Gastrocnemius medialis (tissue), 4 donors: ENCODE measurements at places on chromosomes 2 and 18.
A peak's percentile ranks its signal among the peaks of the same experiment; 100 is the strongest.

- peak; percentile 75 for DNase-seq
These were observed 71.0 kb upstream of the ITM2C start for GRCh38 chr2:230793572-230794359.

GRCh38 chr2:98634406-98635092 lies 26.2 kb downstream of the UNC50 start:
- DNase-seq = no peak

- no peak for DNase-seq
These were observed 157.9 kb downstream of the ASB1 start for GRCh38 chr2:238584617-238585016.

- DNase-seq = no peak
These were observed 244.1 kb downstream of the ACKR3 start for GRCh38 chr2:236813766-236814165.

DNA sequence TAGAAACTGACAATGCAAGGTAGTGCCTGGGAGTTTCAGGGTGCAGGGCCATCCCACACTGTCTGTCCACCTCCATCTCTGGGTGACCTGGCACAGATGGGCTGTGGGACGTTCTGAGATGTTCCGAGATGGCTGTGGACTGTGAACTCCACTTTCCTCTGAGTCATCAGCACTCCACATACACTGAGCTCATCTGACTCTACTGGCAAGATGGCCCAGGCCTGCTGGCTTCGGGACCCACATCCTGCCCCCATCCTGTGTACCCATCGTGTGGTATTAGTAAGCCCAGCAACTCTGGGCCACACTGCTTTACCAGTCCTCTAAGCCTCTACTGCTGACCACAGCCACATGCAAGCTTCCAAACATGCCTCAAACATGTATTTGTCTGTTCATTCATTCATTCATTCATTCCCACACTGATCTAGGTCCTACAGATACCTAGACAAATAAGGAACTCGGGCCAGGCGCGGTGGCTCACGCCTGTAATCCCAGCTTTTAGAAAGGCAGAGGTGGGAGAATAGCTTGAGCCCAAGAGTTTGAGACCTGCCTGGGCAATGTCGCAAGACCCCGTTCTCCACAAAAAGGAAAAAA lies 124.8 kb upstream of the CXCR4 start:
- DNase-seq = no peak

DNA sequence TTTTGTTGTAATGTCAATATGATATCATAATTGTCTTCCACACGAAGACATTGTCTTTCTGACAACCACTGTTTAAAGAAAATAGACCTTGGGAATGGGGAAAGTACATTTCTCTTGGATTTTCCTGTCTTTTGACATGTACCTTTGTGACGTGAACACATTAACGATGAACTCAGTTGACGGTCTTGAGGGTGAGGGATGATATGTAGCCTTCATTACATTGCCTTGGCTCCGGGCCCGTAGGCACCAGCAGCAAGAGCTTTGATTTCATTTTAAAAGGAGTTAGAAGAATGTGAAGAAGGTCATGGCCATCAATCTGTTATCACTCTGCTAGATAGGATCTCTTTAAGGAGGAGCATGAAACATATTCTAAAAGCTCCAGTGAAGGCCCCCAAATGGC lies 80.9 kb downstream of the LYPD6B start:
- DNase-seq = no peak

- no peak for DNase-seq
These were observed 1269.9 kb upstream of the GYPC start for GRCh38 chr2:125386074-125386473.

DNA sequence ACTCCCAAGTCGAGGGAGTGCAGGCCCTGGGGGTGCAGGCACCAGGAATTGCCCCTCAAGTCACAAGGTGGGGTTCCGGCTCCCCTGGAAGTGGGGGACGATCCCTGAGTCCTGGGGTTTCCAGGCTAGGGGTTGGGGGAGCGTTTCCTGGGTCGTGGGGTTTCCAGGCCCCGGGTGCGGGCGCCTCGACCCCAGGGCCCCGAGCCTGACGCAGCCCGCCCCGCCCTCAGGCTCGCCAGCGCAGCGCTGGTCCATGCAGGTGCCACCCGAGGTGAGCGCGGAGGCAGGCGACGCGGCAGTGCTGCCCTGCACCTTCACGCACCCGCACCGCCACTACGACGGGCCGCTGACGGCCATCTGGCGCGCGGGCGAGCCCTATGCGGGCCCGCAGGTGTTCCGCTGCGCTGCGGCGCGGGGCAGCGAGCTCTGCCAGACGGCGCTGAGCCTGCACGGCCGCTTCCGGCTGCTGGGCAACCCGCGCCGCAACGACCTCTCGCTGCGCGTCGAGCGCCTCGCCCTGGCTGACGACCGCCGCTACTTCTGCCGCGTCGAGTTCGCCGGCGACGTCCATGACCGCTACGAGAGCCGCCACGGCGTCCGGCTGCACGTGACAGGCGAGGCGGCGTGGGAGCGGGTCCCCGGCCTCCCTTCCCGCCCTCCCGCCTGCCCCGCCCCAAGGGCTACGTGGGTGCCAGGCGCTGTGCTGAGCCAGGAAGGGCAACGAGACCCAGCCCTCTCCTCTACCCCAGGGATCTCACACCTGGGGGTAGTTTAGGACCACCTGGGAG lies 12.0 kb downstream of the SIGLEC15 start:
- DNase-seq = no peak

DNA sequence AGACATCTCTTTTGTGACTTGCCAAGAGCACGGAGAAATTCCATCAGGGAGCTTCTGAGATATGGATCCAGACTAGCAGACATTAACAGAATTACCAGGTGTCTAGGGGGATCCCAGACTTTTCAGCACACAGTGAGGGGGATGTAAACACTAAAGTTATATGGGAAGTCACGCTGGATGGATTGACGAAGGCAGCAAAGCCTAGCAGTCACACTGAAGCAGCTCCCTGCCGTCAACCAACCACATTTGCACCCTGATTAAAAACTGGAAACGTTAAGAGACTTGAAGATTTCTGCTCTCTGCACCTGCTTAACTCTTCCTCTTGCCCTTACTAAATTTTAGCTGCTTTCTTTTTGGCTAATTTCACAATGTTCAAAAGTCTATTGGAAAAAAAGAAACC lies 62.5 kb upstream of the BCL2L11 start:
- no peak for DNase-seq

DNA sequence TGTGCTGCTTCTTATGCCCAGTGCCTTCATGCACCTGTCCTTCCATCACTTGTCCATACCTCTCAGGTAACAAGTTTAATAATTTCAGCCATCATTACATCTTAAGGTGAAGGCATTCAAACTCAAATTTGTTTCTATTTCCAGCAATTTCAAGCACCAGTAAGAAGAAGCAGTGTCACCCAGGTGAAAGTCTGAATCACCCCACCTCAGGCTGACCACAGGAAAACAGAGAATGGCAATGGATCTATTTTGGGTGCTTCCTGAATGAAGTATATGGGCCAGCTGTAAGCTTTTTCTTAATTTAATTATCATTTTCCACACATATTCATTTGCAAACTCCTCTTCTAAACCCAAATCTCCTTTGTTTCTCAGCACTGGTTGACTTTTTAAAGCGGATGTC lies 372.7 kb upstream of the SOX11 start:
- DNase-seq = no peak

GRCh38 chr2:217246108-217246507 lies 386.2 kb upstream of the TNP1 start:
- no peak for DNase-seq

DNA sequence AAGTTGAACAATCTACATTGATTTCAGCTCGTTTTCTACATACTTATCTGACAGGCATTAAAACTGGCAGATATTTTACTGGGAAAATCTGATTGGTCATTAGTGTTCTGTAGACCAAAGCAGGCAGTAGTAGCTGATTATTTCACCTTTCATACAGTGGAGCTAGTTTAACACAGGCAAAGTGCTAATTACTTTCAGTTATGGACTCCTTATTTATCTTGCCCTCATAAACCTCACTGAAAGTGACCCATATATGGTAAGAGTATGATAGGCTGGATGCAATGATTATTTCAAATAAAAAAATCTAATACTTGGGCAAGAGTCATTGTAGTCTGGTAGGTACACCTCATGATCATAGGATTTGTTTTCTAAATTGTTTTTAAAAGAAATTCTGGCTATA lies 129.7 kb downstream of the MYO1B start:
- no peak for DNase-seq

DNA sequence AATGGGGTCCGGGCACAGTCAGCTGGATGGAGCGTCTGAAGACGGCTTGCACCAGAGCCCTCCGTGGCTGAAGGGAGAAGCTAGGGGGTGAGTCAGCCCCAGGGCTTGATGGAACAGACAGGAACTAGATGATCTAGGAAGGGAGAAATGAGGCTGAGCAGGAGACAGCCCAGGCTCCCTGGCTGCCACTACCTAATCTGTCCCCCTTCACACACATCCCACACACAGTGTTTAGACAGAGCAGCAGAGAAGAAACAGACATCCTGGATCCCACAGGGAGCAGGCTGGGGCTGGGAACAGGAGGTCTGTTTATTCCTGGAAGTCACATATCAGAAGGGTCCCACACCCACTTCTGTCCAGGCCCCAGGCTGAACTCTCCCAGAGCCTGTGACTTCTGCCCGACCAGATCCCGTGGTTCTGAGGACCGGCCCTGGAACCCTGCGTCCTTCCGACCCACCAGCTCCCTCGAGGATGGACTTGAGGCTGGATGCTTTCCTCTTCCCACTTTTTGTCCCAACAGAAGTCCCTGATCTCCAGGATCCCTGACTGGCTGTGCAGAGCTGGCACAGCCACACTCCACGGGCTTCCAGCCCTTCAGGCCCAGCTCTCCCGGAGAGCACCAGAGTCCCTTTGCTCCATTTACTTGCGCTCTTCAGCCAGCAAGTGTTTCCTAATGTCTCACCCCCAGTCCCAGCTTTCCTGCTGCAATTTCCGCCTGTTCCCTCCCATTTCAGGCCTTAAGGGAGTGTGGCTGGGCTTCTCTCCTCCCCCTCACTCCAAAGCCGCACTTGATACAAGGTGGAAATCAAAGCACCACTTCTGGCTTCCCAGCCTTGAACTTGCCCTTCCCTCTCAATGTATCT lies 1.5 kb upstream of the GPBAR1 start:
- no peak for DNase-seq

DNA sequence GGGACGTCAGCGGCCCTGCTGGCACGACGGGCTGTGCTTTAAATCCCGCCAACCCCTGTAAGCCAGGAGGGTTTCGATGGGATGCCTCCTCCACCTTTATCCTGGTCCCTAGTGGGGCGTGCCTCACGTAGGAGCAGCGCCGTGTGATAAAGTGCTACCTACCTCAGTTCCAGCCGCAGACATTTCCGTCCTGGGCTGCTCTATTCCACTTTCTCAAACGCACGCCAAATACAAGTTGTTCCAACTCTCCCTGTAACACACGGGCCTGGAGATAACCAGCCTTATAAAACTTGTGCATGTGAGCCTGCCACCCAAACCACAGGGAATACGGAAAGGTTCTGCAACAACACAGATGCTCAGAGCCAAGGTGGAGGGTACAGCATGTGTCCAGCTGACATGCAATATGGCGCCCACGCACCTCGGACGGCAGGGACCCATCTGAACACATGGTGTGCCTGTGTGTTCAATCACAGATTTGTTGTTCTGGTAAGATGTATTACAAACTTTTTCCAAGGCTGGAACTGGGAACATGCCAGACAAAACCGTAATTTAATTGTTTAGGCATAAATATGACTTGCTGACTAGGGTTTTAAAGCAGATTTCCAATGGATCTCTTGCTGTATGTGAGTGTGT lies 47.7 kb downstream of the ZNF516 start:
- peak; percentile 28 for DNase-seq

GRCh38 chr2:162480067-162480466 lies 136.1 kb downstream of the GCA start:
- no peak for DNase-seq

GRCh38 chr18:71212222-71212621 lies 923.4 kb downstream of the SOCS6 start:
- DNase-seq = no peak

DNA sequence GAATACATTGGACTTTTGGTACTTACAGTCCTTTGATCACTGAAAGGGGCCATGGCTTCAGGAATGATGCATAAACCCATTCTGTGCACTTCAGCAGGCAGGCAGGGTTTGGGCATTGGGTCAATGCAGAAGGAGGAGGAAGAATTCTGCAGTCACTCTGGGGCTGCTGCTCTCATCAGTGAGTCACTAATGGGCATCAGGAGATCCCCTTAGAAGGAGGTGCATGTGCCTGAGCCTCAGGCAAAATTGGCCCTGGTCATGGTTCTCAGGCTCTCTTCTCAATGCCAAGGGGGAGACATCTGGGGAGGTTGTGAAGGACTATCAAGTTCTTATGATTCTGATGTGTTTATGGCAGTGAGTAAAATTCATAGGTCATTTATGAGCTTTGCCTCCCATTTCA lies 52.0 kb upstream of the TNP1 start:
- DNase-seq = no peak

DNA sequence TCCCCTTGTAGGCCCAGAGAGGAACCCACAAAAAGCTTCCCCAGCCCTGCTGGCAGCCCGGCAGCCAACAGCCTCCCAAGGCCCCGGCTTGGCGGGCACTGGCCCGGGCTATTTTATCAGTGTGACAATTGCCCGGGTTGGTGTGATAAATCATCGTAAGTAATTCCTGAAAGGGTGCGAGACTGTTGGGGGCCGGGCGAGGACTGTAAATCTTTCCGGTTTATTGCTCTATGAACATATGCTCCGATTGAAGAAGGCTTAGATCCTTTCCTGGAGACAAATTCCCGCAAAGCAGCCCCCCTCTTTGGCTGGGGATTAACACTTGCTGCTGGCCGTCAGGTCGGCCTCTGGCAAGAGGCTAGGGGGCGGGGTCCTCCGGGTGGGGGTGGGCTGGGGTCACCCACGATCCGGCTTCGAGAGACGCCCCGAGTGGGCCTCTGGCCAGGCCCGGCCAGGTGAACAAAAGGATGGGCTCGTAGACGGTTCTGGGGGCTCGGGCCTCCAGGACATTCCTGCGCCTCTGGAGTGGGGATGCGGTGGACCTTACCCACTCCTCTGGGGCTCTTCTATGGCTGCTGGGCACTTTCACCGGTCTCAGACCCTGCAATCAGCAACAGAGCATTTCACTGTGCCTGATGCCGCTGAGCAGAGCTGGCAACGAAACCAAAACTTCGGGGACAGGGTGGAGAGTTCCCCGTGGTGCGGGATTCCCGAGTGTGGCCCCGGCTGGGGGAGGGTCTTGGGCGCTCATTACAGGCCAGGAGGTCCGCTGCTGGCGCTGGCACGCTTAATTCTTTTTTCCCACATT lies 2.0 kb downstream of the HOXD3 start:
- DNase-seq = no peak
